ENCODE measurements at places on chromosomes 5 and 9.

DNA sequence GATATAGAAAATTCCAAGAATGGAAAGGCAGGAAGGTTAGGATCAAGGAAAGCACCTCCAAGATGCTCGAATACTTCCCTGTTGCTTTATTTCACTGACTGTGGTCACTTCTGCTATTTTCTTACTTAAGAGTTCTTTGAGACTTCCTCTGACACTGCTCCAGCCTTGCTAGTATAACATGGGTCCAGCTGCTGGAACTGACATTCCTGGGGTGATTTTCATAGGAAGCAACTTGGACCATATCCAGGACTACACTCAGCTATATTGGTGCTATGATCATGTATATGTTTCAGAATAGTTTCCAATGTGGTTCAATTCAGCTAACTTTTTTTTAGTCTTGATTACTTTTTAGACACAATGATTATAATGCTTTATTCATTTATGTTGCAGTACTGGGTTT lies 81.6 kb upstream of the CKMT2 start:
- DNase-seq: no peak

- DNase-seq: no peak
Measured at GRCh38 chr5:141523991-141524390, 35.1 kb downstream of the PCDHGC5 start.

GRCh38 chr9:78970375-78970774 lies 601.4 kb upstream of the TLE4 start:
- DNase-seq: no peak

GRCh38 chr5:56270058-56270457 lies 36.9 kb upstream of the ANKRD55 start:
- no peak for DNase-seq

DNA sequence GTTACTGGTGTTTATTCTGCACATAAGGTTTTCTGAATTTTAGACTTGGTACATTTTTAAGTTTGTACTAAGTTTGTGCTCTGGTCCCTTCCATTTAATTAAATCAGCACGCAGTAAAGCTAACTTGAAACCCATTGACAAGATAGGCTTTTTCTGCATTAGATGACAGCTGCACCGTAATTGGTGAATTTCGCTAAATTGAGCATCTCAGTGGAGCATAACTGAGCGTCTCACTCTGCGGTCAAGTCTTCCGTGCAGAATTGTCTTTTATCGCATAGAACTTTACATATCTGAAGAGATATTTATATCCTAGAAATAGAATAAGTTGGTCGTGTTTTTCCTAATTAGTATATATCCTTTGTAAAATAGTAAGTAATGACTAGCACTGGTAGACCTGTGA lies 4.1 kb downstream of the SUB1 start:
- DNase-seq: no peak

DNA sequence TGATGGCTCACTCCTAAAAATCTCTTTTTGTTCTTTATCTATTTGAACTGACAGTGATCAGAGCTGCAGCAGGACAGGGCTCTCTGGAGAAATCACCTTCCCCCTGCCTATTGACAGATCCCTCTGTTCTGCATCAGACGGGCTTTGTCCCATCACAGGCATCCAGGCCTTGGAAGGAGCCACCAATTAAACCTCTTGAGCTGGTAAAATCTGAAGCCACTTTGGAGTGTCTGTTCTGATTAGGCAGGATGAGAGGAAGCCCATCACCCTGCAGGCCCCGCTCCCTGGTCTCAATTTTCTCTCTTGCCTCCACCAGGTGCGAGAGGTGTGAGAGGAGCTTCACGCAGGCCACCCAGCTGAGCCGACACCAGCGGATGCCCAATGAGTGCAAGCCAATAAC lies 97.7 kb downstream of the PRDM6 start:
- no peak for DNase-seq

DNA sequence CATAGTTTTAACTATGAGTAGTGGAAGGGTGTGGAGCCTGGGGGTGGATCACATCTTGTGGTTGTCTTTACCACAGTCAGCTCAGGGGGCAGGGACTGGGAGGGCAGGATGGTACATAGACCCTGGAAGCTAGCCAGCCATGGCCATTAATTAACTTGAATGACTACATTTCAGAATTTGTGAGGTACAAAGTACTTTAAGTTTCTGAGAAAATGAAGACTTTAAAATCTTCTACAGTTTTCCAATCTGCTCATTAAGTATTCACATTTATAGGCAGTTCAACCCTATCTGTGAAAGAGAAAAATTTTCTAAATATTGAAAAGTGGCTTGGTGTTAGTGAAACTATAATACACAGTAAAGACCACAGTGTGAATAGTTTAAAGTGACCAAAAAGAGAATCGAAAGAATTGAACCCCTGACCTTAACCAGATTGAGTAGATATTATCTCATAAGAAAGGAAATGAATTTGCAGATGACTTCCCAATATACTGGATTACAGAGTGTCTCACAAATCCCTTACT lies 234.2 kb upstream of the MEF2C start:
- no peak for DNase-seq

DNA sequence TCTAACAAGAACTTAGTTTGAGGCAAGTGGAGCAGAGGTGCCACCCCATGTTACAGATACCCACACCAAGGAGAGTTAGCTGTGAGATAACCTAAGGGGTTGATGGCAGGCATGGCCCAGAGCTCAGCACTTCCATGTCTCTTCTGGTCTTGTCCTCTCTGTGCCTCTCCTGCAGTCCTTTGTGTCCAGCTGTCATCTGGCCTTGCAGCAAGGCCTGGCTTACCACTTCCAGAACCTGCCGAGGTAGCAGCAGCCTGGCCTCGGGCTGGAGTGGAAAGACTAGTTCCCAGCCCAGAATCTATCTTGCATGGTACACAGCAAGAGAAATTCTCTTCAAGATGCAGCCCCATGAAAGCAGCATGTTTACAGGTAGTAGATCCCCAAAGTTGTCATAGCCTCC lies 41.5 kb downstream of the PIP5K1B start:
- no peak for DNase-seq

- DNase-seq: no peak
Measured at GRCh38 chr9:121322037-121322736, 47.9 kb downstream of the STOM start.

- no peak for DNase-seq
Measured at GRCh38 chr9:130995086-130996011, 13.6 kb upstream of the LAMC3 start.

GRCh38 chr5:160162910-160163309 lies 43.7 kb upstream of the PWWP2A start:
- no peak for DNase-seq

DNA sequence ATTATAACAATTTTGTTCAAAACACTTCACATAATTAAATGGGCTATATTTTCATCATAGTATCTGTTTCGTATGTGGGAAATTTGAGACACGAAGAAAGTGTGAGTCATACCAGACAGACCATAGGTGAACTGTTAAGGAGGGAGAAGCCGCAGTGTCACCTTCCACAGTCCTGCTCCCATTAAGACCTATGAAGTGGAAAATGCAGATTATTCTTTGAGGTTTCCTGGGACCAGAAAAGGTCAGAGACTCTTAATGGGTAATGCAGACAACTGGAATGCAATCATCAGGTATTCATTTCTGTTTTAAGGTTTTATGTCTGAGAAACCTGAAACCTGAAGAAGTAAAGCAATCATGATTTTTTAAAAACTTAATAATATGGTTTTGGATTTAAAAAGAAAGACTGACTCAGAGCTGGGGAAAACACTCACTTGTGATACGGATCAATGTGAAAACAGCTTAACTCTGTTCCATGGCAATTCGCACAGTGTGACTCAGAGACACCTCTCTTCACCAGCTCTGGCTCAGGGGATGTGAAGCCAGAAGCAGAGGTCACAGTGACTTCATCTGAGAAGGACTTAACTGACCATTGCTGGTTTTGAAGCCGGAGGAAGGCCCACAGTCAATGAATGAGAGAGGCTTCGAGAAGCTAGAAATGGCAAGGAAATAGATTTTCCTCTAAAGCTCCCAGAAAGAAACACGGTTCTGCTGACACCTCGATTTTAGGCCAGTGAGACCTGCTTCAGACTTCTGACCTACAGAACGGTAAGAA lies 17.2 kb upstream of the GCNT1 start:
- peak; percentile 37 for DNase-seq
